ENCODE measurements at places on chromosomes 7 and 10.

- DNase-seq, result no peak
Observed at GRCh38 chr7:2123360-2123759, 109.4 kb downstream of the MAD1L1 start.

DNA sequence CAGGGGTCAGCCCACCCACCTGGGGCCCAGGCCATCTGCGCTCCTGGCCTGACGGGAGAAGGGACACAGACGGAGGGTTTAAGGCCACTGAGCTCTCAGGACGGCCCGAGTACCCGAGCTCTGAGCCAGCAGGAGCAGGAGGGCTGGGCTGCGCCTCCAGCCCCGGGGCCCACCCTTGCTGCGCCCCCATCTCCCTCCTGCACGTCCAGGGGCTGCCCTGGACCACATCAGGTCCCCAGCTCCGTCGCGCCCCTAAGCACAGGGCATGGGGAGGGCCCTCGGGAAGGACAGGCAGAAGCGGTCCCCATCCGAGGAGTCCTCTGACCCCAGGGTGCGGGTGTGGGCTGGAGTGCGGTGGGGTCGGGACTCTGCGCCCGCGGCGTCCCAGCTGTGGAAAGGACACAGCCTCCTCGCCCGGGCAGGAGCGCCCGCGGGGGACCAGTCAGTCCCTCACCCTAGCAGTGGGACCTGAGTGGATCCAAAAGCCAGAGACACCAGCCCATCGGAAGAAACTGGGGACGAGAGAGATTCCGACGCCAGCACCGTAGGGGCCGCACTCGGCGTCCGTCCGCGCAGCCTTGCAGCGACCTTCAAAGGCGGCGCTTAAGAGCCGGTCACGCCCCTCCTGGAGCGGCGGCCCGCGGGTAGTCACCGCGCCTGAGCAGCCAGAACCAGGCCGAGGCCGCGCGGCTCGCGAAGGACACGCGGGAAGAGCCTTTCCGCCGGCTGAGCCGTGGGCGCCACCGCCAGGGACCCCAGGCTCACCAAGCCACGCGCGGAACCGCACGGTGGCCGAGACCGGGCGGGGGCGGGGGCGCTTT, 15.9 kb downstream of the CAMK2B start:
- peak; percentile 52 for DNase-seq

DNA sequence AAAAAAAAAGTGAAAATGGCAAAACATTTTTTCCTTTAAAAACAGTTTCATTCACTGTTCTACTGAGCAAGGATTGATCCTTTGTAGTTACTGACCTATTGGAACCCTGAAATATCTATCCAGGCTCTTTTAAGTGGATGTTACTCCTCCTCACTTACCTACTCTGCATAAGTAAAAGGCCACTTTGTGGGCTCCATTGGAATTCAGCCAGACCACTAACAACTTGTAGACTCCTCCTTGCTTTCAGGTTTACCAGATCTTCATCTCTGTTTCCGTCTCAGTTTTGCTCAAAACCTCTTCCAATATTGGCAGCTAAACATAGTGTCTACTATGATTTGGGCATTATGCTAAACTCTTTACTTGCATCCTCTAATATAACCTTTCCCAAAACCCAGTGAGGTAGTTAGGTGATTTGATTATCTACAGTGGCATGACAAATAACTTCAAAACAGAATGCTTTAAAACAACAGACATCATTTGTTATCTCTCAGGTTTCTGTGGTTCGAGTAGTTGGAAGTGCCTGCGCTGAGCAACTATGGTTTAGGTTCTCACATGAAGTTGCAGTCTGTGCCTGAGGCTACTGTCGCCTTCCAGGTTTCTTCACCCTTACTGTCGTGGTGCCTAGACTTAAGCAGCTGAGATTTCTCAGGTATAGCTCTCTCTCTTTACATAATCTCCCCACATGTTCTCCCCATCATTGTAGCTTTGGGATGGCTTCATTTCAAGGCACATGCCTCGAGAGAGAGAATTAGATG, 698.2 kb downstream of the REEP3 start:
- no peak for DNase-seq

- no peak for DNase-seq
Observed at GRCh38 chr7:40986351-40986873, 716.5 kb downstream of the INHBA start.

DNA sequence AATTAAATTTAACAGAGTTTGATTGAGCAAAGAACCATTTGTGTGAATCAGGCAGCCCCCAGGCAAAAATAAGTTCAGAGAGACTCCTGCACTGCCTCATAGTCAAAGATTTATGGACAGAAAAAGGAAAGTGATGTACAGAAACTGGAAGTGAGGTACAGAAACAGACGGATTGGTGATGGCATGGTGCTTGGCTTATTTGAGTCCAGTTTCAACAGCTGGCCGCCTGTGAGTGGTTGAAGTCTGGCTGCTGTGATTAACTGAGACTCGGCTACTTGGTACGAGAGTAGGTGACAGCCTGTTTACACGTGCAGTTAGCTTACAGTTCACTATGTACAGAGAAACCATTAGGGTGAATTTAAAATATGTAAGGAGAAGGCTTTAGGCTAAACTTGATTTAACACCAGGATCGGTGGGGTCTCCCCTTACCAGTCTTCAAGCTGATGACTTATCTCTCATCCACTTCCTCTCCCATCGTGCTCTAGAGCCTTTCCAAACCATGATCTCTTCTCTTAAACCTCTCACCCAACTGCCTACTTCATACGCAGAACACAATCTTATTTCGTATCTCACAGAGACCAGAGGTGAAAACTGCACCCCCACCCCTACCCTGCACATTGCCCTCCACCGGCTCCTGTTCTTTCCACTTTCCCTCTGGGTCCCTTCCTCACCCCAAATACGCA, 5.0 kb upstream of the MSMB start:
- no peak for DNase-seq

DNA sequence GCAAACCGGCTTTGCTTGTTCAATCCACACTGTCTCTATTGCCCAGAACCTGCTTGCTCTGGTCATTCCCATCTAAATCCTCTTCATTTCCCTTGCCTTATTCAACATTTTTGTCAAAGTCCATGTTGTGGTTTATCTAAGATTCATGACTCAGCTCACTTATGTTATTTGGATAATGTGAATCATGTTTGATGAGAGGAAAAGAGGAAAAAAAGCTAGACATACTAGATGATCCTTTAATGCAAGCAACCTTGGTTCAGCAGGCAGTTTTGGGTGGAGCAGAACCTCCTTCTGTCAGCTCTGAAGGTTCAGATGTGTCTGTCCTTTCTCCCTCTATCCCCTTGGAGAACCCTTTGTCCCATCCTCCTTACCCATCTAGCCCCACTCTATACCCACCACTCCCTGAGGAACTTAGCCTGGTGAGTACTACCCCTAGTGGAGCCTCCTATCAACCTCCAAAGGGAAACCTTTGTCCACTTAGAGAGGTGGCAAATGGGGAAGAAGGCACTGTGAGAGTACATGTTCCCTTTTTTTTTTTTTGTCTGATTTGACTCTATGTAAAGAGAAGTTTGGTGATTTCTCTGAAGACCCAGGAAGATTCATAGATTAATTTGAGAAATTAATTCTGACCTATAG, 2.1 kb upstream of the SAMD9L start:
- DNase-seq, result no peak

- no peak for DNase-seq
Observed at GRCh38 chr10:121952226-121952625, 22.8 kb downstream of the NSMCE4A start.

GRCh38 chr7:2201686-2202360, 30.9 kb downstream of the MAD1L1 start:
- DNase-seq, result no peak

DNA sequence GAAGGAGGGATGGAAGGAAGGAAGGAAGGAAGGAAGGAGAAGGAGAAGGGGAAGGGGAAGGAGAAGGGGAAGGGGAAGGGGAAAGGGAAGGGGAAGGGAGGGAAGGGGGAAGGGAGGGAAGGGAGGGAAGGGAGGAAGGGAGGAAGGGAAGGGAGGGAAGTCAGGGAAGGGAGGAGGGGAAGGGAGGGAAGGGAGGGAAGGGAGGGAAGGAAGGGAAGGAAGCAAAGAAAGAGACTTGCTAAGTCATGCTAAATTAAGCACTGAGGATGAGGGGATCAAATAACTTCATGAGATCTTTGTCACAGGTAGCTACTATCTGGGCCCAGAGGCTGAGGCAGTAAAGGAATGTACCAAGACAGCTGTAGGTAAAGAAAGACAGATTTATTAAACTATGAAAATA, 116.4 kb downstream of the TRIL start:
- DNase-seq, result no peak

Measured in CD4-positive, alpha-beta T cell treated with Interleukin-17A for 4 hours (primary cell).